GM12878 (cell line): ENCODE measurements at places on chromosomes 7 and 10. TPM values are rescaled to one million over a fixed set of nuclear protein-coding genes. Genes with fewer than 3 reads are reported as not detected.

The PCLO gene
- total RNA-seq: 0.03 TPM in 1 of 2 replicates, not detected in the other

DNA sequence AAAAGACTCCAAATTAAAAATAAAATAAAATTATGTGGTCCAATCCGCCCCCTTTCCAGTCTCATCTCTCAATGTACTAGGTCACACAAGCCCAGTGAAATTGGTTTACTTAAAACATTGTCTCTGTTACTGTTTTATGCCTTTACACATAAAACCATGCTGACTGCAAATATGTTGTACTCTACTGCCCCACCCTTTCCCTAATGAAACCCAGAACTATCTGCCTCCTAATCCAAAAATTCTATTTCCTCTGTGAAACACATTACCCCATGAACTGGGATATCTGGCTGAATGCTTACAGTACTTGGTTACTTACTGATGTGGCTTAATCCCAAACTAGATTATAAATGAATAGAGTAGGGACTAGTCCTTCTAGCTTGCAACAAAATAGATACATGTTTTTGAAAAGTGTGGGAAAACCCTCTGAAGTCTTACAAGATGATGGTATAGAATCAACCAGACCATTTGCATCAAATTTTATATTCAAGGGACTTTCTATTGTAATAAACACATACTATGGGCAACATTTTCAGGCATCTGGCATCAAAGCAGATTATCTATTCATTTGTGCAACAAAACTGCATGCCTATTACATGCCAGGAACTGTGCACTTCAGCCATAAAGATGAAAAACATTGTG, 10.0 kb upstream of the KMT2E start:
- no peak overlapping the region for H3K27ac ChIP-seq
- H3K4me1 ChIP-seq: peaks cover 12% of the 10 kb centered on the region
- DNase-seq: no peak
- H3K27me3 ChIP-seq: no peaks in the 10 kb centered on the region
- H3K4me3 ChIP-seq: no peak overlapping the region
- peaks cover 14% of the 10 kb centered on the region for H3K36me3 ChIP-seq

DNA sequence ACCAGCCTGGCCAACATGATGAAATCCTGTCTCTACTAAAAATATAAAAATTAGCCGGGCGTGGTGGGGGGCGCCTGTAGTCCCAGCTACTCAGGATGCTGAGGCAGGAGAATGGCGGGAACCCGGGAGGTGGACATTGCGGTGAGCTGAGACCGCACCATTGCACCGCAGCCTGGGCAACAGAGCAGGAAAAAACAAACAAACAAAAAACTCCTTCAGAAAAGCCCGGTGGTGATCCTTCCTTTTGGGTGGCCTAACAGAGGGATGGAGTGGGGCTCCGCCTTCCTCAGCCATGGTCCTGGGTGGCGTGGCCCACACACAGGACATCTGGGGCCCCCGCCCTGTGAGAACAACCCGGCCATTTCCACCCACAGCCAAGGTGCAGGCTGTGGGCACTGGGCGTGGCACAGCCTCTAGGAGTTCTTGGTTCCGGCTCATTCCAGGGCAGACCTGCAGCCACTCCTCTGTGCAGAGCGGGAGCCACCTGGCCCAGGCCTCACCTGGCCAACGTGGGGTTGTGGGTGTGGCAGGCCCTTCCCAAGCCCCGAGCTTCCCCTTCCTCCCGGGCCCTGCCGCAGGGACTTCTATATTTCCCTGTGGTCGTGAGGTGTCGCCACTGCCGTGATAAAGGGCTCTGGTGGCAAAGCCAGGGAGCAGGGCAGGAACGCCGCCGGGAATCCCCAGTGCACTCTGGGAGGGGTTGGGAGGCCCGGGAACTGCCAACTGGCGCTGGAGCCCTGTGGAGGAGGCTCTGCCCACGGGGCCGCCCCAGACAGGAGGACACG, 37.6 kb downstream of the GET4 start:
- no peaks in the 10 kb centered on the region; the same call in 1 of the 2 replicates for H3K36me3 ChIP-seq
- H3K4me3 ChIP-seq: no peak overlapping the region
- no peaks in the 10 kb centered on the region for H3K27me3 ChIP-seq
- DNase-seq: no peak

DNA sequence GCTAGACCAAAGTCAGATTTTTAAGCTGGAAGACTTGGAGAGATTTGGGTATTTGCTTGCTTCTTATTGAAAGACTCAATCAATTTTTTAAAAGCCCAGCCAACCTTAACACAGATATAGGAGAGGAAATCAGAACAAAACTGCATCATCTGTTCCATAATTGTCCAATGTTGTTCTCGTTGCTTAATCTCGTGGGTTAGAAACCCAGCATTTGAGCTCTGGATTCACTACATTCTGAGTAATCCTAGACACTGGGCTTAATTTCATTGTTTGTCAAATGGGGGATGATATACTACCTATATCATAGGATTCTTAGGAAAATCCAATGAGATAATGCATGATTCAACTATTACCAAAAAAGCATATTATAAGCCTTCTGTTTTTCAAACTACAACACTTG, 48.9 kb downstream of the CALD1 start:
- no peak for DNase-seq
- no peak overlapping the region for H3K27ac ChIP-seq
- H3K36me3 ChIP-seq: no peaks in the 10 kb centered on the region
- no peaks in the 10 kb centered on the region for H3K27me3 ChIP-seq
- no peaks in the 10 kb centered on the region for H3K4me1 ChIP-seq

DNA sequence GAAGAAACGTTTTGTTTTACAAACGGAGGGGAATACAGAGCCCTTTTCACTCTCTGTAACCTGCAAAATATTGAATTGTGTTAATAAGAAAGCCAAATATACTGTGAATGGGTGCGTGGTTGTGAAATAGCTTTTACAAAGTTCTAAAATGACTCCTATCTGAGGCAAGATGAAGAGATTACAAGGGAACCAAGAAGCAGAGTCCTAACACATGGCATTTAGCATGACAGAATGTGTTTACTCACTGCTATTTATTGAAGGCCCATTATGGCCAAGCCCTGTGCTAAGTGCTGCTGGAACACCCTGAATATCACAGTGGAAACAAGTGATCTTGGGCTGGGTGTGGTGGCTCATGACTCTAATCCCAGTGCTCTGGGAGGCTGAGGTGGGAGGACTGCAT, 12.9 kb downstream of the JCAD start:
- no peaks in the 10 kb centered on the region for H3K36me3 ChIP-seq
- H3K27ac ChIP-seq: no peak overlapping the region
- H3K27me3 ChIP-seq: peaks cover 10% of the 10 kb centered on the region
- no peaks in the 10 kb centered on the region for H3K4me1 ChIP-seq

- no peak for DNase-seq
- H3K27me3 ChIP-seq: no peaks in the 10 kb centered on the region; the same call in 1 of the 2 replicates
- H3K36me3 ChIP-seq: no peaks in the 10 kb centered on the region
- H3K27ac ChIP-seq: no peak overlapping the region
- no peak overlapping the region for H3K4me3 ChIP-seq
Observed at GRCh38 chr7:116340943-116341907, 130.9 kb downstream of the TES start.

The SP8 gene
- not detected in 2 replicates for total RNA-seq
